ENCODE measurements at places on chromosomes 1 and 21.

DNA sequence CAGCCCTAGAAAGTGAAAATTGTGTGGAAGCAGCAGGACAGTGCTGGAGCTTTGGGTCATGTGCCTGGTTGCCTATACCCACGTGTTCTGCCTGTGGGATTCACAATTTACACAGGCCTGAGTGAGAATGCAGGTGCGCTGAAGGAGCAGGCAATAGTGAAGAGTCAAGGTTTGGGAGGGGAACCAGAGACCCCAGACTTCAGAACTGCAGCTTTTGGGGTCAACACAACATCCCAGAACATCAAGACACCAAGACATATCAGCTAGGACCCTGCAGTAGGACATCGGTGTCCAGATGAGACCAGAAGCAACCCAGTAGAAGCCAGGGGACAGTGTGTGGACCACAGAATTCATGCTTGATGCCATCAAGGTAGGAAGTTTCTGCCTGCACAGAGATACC, 29.1 kb upstream of the CNIH3 start:
- no peak for DNase-seq

GRCh38 chr1:236990052-236990445, 14.2 kb downstream of the MT1HL1 start:
- DNase-seq: no peak

DNA sequence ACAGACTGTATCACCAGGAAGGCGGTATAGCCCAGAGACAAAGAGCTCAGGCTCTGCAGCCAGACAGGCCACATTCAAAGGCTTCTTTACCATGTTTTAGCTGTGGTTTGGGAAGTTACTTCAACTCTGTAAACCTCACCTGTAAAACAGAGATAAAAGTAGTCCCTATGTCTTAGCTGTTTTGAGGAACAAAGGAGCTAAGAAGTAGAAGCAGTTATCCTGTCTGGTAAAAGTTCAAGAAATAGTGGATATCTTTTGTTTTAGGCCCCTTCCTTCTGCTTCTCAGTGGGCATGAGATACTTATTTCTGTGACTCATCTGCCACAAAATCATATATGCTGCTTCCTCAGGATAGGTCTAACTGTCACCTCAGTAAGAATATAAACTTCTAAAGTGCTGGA, 6.5 kb downstream of the CD34 start:
- no peak for DNase-seq

- DNase-seq: no peak
Measured at GRCh38 chr1:216626394-216627067, 96.7 kb downstream of the ESRRG start.

GRCh38 chr1:229397762-229398161, 36.1 kb downstream of the ACTA1 start:
- DNase-seq: no peak

- no peak for DNase-seq
Measured at GRCh38 chr1:9243066-9243739, 8.6 kb downstream of the H6PD start.

DNA sequence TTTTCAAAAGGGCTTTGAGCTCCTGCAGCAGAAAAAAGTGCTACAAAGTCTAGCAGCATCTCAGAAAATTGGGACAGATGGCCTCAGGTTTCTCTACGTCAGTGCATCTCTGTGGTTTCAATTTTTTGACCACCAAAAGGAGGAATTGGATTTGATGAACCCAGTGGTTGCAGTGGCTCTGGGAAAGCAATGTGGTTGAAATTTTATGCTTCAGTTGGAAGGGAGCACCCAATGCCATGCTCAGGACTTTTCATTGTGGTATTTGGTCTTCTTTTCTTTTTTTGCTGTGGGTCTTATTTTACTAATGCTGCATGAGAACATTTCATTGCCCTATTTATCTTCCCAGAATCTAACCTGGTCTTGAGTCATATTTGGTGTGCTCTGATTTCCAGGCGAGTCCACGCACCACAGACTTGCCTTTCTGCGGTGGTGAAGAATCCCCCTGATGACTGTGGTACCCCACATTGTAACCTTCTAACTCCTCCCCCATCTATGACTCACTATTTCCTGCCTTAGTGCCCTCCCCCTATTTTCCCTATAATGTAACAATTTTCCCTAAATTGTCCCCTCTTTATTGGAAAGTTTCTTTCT, 56.7 kb downstream of the S1PR1 start:
- no peak for DNase-seq

DNA sequence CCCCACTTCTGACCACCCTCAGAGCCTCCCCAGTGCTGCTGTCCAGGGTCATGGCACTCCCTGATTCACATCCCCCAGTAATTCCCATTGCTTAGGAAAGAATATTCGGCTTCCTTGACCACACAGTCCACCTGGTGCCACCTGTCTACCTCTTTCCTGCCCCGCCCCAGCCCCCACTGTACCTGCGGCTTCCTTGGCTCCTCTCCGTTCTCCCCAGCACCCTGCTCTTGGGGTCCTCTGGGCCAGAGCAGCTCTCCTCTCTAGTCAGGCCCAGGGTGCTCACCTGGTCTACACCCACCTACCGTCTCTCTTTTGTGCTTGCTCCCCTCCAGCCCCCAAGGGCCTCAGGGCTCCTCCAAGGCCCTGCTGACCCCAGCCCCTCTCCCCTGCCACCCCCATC, 142.6 kb downstream of the PEX14 start:
- DNase-seq: no peak

GRCh38 chr21:45510466-45510955, 31.7 kb downstream of the SLC19A1 start:
- DNase-seq: no peak

DNA sequence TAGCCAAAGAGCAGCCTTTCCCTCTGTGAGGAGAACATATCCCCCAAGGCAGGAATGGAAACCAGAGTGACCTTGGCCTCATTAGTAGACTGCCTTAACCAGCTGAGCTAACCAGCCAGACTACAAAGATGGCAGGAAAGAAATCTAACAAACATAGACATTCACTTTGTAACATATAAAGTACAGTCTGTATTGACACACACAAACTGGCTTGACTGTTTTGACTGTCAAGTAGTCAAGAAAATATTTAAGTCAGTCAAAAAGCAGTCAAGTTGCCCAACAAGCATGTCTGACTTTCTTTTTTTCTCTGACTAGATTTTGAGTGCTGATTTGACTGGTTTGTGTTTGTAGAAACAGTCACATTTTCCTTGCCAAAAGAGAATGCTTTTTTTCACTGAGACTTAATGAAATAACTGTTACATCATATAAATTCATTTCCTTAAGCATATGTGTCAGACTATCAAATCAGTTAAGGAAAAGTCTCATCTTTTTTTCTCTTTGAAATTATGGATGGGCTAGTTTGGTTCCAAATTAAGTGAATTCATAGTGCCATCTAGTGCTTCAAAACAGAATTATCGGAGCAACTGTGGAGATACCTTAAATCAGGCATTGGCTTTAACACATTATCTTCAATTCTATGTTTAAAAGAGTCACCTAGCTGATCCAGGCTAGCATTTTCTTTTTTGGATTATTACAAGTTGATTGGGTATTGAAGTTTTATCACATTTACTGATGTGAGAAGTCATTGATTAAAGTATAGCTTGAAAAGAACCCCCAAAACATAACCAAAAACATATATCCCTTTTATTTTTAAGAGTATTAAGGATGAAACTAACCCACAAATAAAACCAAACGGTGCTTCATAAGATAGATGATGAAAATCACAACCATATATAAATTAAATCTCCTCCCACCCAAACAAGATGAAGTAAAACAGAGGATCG, 75.0 kb downstream of the ATP6V1G3 start:
- DNase-seq: peak; percentile 49

- no peak for DNase-seq
Measured at GRCh38 chr1:231584117-231584516, 42.5 kb upstream of the DISC1 start.

- peak; percentile 50 for DNase-seq
Measured at GRCh38 chr21:39441502-39442475, 3.8 kb downstream of the LCA5L start.

DNA sequence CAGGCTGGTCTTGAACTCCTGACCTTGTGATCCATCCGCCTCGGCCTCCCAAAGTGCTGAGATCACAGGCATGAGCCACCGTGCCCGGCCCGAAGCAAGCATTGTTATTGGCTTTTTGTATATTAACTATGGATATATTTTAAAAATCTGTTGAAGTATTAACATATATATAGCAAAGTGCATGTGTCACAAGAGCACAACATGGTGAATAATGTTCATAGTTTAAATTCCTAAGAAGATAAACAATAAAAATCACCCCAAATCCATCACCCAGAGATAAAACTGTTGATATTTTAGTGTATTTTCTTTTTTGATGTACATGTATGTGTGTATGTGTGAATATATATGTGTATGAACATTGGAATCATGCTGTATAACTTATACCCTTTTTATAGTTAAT, 9.1 kb upstream of the FOXE3 start:
- no peak for DNase-seq

Data from HAP-1 (cell line).